ENCODE measurements at places on chromosomes 6 and 20. TPM values are rescaled to one million over a fixed set of nuclear protein-coding genes. Genes with fewer than 3 reads are reported as not detected.

- no peak for DNase-seq
These were observed 266.3 kb downstream of the ERMARD start for GRCh38 chr6:170017603-170018320.

DNA sequence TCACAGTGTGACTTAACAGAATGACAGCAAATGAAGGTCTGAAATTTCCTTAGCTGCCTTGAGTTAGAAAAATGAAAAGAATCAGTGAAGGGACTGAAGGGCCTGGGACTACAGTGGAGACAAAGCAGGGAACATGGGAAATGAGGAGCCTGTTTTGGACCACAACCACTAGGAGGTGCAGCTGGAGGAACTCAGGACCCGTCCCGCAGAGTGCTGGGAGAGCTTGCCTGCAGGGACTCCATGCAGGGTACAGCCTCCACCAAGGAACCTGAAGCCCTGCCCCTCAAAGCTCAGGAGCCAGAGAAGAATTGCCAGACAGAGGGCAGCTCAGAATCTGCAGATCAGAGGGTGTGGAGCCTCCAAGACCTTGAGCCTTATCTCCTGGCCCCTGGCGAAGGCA is 50.7 kb downstream of the LRFN2 start:
- DNase-seq: no peak

DNA sequence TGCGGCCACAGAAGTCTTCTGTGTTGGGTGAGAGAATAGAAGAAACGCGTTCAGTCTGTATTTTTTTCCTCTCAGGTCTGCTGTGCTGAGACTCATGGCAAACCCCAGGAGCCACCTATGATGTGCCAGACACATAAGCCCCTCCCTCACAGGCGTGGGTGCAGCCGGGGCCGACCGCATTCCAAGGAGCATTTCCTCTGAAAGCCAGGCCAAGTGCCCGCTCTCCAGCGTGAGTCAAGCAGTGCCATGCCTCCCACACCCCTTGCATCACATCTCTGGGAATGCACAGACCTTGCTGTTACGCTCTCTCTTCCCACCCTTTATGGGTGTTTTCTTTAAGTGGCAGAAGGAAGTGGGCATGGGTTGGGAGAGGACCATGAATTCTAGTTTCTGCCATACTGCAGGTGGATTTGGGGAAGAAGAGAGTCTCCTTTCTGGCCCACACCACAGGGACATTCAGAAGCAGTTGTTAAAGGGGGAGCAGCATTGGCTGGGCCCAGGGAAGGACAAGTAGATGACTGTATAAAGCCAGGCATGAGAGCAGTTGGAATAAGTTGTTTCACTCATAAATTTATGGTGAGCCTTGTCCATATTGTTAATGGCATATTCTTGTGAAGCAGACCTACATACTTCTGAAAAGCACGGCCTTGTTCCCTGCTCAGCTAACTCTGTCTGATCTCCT is 37.1 kb upstream of the TFAP2A start:
- DNase-seq: peak; percentile 87

EBF4 gene
- total RNA-seq: 5.0 TPM

HLA-DQB2 gene
- 63.8 TPM for total RNA-seq

SLC26A8 gene
- not detected for total RNA-seq

GRIK2 gene
- 0.49 TPM for total RNA-seq

GRCh38 chr20:58150772-58151171 is 77.7 kb downstream of the ANKRD60 start:
- no peak for DNase-seq

DNA sequence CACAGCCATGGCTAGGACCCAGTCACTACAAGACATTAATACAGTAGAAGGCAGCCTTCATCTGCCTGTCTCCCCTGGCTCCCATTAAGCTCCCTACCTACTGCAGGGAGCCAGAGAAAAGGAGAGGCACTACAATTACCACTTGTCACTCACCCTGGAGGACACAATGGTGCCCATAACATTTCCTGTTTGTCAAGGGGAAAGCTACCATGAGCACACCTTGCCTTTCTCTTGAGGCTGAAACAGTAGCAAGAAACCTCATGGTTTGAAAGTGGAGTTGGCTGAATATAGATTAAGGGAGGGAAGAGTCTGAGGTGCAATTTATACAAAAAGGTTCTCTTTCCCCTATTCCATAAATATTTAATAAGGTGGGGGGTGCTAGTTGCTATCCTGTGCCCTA is 27.9 kb downstream of the STK38 start:
- no peak for DNase-seq

DNA sequence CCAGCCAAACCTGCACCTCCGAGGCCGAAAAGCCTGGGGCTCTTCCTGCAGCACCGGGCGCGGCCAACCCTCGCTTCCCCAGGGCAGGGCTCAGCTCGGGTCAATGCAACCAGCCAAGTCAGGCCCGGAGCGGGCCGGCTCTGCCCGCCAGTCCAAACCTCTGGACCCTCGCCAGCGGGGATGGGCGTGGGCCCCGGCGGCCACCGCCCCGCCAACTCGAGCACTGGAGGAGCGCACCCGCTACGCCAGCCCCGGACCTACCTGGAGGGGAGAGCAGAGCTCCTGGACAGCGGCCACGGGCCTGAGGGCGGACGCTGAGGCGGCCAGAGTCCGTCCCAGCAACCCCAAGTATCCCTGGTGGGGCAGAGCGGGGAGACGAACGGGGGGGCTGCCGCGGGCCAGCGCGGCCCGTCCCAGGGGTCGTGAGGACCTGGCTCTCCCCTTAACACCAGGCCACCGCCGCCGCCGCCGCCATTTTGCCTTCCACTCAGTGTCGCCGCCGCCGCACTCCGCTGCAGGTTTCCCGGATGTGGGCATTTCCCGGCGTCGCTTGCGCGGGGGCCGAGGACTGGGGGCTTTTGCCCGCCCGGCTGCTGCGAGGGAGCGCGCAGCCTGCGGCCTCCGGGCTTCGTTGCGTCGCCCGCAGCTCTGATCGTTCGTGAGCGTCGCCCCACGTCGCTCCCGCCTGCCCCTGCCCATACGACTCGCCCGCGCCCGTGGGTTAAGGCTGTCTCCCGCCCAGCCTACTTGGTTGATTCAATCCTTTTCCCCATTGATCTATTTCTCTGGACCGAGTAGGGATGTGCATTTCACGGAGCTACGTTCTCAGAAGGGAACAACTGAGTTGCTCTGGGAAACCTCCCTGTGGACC is at the start of gene LATS1:
Gene LATS1 (minus strand): TSS at position 514 of the 871 bp plus-strand sequence. CDS start 15,975 bp downstream, outside the sequence.
- DNase-seq: peak; percentile 80

GTSF1L gene
- not detected for total RNA-seq

FUCA2 gene
- total RNA-seq: 3.3 TPM

GRCh38 chr20:8854571-8854970 is 214.3 kb upstream of the PLCB4 start:
- no peak for DNase-seq

DNA sequence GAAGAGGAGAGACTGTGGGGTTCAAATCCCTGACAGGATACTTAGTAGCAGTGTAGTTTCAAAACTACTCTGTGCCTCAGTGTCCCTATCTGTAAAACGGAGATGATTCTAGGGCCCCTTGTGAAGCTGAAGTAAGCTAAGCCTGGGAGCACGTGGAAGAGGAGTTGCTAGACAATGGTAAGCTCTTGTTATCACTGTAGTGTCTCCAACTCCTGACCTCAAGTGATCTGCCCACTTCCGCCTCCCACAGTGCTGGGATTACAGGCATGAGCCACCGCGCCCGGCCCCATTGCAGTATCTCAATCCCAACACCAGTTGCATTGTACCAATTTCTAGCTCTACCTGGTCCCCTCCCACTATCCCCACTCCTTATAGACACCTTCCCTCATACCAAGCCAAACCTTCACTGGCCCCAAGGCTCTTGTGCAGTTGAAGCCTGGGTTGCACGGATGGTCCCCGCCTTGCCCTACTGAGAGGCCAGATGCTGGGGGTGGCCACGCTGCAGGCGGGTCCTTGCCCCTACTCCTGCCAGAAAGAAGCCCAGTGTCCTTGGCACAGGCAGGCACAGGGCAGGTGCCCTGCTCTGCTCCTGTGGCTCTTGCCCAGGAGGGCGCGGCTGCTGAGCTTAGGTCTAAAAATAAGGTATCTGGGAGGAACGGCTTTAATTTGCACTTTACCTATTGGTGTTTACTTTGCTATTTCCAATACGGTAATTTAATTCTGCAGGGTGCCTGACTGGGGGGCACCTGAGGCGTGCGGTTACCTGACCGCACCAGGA is 118.1 kb downstream of the VEGFA start:
- no peak for DNase-seq

XPO5 gene
- total RNA-seq: 29.5 TPM

CDS2 gene
- total RNA-seq: 16.4 TPM

- no peak for DNase-seq
These were observed 10.5 kb upstream of the TTK start for GRCh38 chr6:79993911-79994309.

CST5 gene
- total RNA-seq: not detected

SLC22A7 gene
- total RNA-seq: not detected

BFSP1 gene
- 0.61 TPM for total RNA-seq

DNA sequence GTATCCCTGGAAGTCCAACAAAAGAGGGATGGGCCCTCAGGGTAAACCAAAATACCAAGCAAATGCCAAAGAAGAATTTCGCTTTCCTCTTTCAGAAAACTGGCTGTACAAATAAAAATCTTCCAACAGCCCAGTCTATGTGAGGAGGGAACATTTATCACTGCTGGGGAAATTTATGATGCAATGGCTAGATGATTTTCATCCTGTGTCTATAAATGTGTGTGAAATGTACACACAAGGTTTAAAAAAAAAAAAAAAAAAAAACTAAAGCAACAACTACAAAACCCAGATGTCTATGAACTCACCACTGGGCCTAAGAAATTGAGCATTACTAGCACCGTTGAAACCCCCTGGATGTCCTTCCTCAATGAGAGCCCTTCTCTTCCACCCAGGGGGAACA is 68.7 kb upstream of the SLC4A11 start:
- DNase-seq: no peak

GRCh38 chr6:50837589-50838445 is 19.1 kb downstream of the TFAP2B start:
- DNase-seq: no peak

DNA sequence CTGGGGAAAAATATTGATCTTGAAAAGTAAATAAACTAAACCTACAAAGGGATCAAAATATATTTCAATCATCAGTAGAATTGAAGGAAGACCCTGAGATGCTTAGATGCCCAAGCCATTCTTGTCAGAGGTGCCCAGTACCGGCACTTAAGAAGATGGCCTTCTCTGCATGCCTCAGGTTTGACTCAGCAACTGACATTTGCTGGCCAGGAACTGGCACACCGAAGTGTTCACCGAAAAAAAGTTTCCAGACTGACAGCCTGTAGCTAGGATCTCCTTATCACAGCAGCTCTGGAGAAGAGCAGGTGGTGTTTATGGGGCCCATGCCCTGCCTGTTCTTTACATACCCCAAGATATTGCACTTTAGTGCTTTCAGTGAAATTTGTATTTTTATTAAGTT is 203.2 kb downstream of the MOXD1 start:
- DNase-seq: no peak

OPRM1 gene
- not detected for total RNA-seq

DNA sequence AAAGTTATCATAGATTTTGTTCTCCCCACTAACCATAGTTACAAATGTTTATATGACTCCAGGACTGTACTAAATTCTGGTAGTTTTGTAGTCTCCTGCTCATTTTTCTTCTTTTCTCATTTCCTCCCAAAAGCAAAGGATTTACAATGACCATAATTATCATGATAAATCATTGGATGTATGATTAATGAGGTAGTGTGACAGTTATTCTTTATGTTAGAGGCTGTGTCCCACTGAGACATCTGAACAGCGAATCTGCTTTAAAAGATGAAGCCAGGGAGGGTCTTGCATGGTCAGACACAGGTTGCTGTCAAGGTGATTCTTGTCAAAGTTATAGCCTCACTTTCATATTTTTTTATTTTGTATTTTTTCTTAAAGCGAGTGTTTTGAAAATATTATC is 285.2 kb upstream of the STXBP5 start:
- no peak for DNase-seq

GRCh38 chr20:15047042-15047441 is 709.6 kb upstream of the FLRT3 start:
- DNase-seq: no peak

DNA sequence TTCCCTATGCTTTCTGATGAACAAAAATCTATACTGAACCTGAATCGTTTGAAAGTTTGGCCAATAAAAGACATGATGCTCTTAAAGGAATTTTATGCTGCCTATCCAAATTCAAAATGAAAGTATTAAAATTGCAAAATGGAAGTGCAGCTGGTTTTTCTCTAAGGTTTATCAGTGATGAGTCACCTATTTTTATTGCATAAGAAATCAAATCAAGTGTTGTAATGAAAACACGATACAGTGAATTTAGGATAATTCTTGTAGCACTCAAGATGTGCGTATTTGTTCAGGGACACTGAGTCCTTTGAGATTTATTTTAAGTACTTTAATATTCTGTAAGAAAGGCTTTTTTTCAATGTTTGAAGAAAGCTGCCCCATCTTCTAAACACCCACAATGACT is 409.5 kb downstream of the ADGRB3 start:
- no peak for DNase-seq

GRCh38 chr20:37336369-37337207 is 9.4 kb upstream of the SRC start:
- DNase-seq: peak; percentile 62

- no peak for DNase-seq
These were observed 4.8 kb upstream of the QKI start for GRCh38 chr6:163409712-163410111.

DNA sequence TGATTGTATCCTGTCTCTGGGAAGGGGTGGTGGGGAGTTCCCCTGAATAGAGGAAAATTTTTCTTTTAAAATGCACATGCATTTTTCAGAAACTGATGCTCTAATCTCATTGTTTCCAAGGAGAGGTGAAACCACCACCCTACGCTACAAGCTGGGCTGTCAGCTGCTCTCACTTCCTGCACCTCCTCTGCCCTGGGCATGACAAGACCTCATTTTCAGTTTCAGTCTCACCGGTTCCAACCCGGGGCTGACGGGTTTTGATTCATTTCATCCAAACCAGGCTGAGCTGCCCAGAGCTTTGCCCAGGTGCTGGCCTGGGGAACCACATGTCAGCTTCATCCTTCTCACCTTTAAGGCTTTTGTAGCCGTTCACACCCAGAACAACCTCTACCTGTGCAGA is 99.7 kb downstream of the EYA2 start:
- no peak for DNase-seq

Measured in lower leg skin (tissue), 4 donors.